Germinal center (tissue), 1 donor: ENCODE measurements at places on chromosomes 12 and 14.
A peak's percentile ranks its signal among the peaks of the same experiment; 100 is the strongest.

GRCh38 chr12:19440019-19440858 lies 947 bp downstream of the AEBP2 start:
- DNase-seq: peak; percentile 68

GRCh38 chr12:39605996-39606395 lies 13.6 kb downstream of the ABCD2 start:
- DNase-seq: no peak

DNA sequence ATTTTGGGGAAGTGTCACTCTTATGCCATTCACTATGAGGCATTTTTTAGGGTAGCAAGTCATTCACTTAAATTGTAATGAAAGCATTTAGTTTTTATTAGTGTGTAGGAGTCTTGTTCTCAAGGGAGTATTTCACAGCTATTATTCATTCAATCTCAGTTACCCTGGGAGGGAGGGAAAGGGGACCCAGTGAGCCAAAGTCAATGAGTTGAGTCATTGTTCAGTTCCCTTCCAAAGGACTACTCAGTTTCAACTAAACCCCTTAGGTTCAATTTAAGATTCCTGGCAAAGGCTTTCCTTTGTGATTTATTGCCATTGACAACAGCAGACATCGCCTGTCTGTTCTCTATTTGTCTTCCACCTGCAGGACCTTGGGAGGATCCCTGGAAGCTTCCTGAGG lies 29.3 kb upstream of the RASSF8 start:
- no peak for DNase-seq

- no peak for DNase-seq
Measured at GRCh38 chr12:52202361-52203078, 10.7 kb upstream of the KRT80 start.

GRCh38 chr12:11819643-11820042 lies 170.2 kb downstream of the ETV6 start:
- no peak for DNase-seq

DNA sequence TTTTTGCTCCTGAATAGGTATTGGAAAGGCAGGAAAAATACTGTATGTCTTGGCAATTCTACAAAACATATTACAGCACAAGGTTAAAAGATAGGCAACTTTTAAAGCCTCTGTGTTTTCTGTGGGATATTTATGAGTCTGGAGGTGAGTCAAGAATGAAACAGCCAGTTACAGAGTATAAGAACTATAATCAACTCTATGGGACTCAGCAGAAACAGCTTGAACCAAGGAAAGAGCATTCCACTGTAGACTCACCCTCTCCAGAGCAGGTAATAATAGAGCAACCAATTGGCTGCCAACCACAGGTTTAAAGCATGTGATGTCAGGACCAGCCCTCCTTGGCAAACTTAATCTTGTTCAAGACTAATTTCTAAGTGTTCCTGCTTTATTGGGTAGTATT lies 100.5 kb upstream of the MDM1 start:
- no peak for DNase-seq

- DNase-seq: peak; percentile 74
Measured at GRCh38 chr12:47717443-47718193, 7.7 kb downstream of the ENDOU start.

DNA sequence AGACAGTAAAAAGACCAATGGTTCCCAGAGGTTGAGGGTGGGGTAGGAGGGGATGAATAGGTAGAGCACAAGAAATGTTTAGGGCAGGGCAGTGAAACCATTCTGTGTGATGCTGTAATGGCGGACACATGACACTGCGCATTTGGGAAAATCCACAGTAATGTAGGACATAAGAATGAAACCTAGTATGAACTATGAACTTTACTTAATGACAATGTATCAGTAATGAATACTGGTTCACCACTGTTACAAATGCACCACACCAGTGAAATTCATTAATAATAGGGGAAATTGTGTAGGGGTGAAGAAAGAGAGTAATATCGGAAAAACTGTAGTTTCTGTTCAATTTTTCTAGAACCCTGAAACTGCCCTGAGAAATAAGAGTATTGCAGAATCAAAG lies 5.6 kb downstream of the ERH start:
- no peak for DNase-seq

DNA sequence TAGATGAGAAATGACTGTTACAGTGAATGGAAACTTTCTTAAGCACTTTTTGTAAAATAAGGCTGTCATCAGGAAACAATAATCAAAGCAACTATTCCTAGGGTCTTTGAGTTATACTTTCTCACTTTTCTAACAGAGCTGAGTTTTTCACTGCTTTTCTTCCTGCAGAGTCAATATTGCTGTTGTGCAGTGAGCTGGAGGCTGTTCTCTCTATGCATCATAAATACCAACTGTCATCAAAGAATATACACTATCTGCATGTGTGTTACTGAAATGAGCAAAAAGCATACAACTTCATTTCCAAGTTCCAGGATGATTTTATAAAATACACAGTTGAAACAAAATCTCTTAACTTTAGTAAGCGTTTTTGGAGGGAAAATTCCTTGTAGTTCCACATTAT lies 110.4 kb upstream of the CPSF6 start:
- no peak for DNase-seq

DNA sequence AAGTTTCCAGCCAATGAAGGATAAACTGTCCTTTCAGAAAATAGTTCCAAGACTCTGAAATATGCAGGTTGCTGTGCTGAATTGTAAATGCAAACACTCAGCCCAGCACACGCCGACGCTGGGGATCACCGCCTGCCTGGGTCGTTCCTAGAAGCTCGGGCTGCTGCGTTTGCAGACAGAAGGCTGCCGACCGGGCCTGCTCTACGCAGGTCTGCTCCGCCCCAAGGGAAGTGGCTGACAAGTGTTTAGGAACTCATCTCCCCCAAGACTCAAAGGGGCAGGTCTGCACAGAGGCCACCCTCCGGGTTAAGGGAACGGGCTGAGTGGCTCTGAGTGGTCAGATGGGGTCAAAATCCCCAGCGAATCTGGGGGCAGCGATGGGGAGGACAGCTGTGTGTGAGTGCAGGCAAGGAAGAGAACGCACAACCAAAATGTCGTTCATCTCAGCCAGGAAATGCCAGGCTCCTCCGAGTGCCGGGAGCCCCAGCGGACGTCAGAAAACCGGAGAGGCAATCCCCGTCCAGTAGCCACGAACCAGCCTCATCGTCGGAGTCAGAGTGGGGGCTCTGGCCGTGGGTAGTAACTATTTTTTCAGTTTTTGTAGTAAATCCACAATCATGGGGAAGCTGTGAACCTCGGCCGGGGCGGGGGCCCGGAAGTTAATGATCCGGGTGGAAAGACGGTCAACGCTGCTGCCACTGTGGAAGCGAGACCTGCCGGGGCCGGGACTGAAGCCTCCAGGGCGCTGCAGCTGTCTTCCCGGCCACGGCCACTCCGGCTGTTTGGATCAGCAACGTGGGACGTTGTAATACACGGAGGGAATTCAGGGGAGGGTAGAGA lies 6.0 kb downstream of the GALNT9 start:
- no peak for DNase-seq

GRCh38 chr12:116538076-116538591 lies 21.0 kb upstream of the MAP1LC3B2 start:
- DNase-seq: no peak

- no peak for DNase-seq
Measured at GRCh38 chr14:74705613-74706500, 7.0 kb downstream of the AREL1 start.

- DNase-seq: no peak
Measured at GRCh38 chr14:44995196-44995595, 33.2 kb downstream of the TOGARAM1 start.

- DNase-seq: no peak
Measured at GRCh38 chr12:130354407-130354806, 16.7 kb downstream of the PIWIL1 start.

DNA sequence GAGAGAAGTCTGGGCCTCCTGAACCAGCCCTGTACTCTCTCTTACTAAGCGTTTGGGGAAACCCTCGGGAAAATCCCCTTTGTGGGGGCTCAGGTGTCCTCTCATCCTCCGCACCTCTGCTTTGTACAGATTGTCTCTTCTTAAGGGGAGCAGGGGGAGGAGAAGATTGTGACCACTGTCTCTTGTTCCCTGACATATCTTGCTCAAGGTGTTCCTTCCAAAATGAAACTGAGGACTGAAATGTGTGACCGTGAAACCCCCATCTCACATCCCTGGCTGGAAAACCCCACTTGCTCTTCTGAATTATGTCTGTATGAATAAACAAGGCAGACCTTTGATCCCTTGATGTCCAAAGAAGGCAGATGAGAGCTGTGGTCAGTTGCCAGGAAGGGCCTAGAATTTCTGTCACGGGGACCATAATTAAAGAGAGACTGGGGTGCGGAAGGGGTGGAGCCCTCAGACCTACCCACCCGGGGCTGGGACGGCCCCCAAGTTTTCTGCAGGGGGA lies 369.8 kb downstream of the AACS start:
- DNase-seq: peak; percentile 34

GRCh38 chr14:59303216-59303615 lies 114.7 kb downstream of the DAAM1 start:
- no peak for DNase-seq

DNA sequence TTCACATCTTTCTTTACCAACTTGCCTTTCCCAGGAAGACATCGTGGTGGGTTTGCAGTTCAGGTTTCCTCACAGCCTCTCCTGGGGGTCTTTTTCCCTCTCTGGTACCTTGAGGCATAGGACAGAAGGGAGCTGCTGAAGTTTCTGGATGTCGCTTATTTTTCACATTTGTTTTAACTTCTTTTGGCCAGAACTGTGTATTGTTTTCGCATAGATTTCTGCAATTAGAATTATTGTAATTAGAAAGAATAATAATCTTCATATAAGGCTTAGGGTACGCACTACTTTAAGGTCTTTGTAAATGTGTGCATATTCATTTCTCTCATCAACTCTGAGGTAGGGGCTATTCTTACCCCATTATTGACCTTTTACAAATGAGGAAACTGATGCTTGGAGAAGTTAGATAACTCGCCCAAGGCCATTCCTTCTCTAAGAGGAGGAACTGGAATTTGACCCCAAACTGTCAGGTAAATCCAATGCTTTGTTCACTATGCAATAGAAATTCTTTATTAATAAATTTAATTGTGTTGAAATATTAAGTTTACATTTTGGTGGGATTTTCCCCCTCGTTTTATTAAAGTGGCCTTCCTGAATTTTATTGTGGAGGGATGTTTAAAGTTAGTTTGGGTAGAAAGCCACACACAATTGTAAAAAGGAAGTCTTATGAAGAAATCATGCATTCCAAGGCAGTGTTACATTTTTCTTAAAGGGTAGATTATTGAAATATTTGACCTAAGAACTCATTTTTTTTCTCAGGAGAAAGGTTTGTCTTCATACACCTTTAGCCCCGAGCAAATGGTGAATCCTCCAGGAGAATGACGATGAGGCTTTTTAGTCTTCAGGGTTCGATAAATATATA lies 12.1 kb upstream of the SLC38A2 start:
- no peak for DNase-seq

DNA sequence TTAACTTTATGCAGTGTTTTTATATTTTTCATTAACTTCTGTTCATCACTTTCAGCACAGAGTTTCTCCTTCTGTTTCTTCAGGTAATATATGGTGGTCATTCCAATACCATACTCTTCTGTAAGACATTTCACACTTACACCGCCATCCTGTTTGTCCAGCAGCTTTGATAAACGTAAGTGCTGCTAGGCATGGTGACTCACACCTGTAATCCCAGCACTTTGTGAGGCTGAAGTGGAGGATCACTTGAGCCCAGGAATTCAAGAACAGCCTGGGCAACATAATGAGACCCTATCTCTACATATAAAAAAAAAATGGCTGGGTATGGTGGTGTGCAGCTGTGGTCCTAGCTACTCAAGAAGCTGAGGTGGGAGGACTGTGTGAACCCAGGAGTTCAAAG lies 55.8 kb downstream of the EXOC5 start:
- DNase-seq: no peak

GRCh38 chr12:115761784-115762183 lies 515.7 kb downstream of the MED13L start:
- DNase-seq: no peak

DNA sequence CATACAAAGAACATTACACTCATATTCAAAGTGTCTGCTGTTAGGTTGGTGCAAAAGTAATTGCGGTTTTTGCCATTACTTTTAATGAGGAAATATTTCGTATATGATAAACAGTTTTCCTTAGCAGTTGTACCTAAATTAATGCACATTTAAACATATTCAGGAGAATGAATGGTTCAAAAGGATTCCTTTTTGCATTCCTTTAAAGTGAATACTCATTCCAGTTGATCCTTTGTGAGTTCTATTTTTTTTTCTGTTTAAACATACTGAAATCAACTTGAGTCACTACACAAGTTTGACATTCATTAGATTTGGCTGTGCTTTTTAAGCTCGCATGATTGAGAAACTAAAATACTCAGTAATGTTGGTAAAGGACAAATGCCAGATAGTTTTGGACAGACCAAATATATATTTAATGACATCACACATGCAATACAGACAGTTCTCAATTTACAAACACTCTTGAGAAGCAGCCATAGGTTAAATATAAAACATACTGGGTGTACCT lies 13.8 kb upstream of the SLC38A2 start:
- DNase-seq: no peak

GRCh38 chr14:63709589-63709988 lies 18.3 kb downstream of the SGPP1 start:
- DNase-seq: no peak

GRCh38 chr14:104550861-104551728 lies 28.5 kb upstream of the C14orf180 start:
- no peak for DNase-seq

DNA sequence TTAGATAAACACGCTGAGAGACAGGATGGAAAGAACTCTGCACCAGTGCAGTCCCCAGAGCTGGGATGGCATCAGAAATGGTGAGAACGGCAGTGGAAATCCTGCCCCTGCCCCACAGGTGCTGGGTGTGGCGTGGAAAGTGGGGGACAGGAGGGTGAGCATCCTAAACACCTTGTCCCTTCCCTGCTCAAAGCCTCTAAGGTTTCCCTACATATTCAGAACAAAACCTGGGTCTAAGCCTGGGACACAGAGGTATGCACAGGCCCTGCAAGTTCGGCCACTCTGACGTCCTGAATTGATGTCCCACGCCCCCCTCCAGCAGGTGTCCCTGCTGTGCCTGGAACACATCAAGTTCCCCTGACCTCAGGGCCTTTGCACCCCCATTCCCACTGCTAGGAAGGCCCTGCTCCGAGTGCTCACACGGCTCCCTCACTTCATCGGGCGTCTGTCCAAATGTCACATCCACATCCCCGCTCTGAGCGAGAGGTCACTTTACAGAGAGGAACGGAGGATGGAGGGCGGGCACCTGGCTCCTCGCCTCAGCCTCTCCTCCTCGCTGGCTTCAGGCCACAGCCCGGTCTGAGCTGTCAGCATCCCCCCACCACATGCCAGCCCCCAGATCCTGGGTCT lies 38.5 kb upstream of the SFSWAP start:
- no peak for DNase-seq

DNA sequence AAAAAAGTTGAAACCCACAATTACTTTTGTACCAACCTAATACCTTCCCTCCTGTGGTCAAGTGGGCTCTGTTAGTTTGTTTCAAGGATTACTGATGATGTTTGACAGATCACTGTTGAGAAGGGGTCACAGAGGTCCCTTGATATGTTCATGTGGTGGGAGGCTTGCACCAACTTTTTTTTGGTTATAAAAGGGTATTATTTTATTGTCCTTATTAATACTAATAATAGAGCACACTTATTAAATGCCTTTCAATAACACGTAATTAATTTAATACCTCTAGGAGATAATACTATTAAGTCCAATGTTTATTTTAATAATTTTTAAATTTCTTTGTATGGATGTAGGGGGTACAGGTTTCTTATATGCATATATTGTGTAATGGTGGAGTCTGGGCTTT lies 4.4 kb downstream of the UBE3B start:
- no peak for DNase-seq
